Activated T-helper 1 cell treated with anti-CD3 and anti-CD28 coated beads, Interleukin-2, amount 50 U/mL, for 16 hours (primary cell): ENCODE measurements at places on chromosomes 11 and 22.

- DNase-seq = no peak
Observed at GRCh38 chr11:68274306-68274705, 2.5 kb upstream of the C11orf24 start.

GRCh38 chr11:620935-621814 is 3.6 kb downstream of the CDHR5 start:
- no peak for DNase-seq

DNA sequence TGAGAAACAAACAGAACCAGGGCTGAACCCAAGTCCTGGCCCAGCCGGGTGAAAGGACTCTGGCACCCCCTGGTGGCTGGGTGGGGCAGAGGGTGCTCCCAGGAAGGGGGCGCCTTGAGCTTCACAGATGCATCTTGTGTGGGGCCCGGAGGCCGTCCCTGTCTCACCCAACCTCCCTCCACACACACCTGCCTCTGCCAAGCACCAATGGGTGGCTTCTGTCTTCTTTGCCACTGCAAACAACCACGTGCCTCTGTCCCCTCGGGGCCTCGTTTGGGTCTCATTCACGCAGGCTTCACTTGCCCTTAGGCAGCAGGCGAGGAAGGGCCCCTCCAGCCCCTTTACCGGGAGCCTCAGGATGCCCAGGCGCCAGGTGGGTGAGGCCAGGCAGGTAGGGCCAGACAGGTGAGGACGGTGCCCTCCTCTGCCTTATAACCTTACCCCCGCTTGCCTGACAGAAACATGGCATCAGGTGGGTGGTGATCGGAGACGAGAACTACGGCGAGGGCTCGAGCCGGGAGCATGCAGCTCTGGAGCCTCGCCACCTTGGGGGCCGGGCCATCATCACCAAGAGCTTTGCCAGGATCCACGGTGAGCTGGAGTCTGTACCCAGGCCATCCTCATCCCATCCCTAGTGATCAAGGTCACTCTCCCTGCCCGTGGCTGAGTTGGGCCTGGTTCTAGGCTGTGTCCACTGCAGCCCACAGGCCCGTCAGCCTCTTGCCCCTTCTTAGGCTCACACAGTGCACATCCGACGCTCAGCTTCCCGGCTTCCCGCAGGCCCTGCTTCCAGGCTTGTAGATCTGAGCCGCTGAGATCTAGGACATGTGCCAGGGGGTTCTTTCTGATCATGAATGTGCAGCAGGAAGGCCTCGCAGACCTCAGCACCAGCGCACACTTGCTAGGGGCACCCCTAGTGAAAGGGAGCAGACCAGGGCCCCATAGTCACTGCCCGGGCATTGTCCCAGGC is 17.2 kb downstream of the POLR3H start:
- peak; percentile 50 for DNase-seq

GRCh38 chr22:25878933-25879332 is 136.9 kb downstream of the MYO18B start:
- no peak for DNase-seq

DNA sequence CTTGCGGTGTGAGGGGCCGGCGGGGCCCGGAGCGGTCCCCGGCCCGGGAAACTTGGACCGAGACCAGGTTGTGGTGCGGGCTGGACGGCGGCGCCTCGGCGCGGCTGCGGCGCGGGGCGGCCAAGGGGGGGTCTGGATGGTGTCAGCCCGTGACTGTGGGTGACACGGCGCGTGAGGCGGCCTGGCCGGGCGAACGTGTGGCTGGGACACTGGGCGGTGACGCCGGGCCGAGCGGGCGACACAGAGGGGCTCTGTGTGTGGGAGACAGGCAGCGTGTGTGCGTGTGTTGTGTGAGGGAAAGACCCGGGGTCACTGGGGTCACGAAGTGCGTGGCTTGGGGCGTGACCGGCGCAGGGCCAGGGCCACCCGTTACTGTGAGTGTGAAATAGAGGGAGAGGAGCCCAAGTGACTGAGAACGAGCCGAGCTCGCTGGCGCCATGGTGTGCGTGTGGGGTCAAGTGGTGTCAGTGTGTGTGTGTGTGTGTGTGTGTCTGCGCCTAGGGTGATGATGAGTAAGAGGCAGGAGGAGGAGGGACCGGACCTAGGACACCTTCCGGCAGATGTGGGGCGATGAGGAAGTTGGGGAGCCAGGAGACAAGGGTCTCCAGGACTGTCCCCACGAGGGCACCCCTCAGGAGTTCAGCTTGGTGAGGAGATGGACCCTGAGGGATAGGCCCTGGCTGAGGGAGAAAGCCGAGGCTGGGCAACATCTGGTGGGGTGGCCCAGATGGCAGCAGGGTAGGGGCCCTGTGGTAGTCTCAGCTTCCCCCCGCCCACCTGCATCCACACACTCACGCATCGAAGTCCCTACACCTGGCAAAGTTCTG is 817 bp downstream of the RELT start:
- DNase-seq = peak; percentile 23

DNA sequence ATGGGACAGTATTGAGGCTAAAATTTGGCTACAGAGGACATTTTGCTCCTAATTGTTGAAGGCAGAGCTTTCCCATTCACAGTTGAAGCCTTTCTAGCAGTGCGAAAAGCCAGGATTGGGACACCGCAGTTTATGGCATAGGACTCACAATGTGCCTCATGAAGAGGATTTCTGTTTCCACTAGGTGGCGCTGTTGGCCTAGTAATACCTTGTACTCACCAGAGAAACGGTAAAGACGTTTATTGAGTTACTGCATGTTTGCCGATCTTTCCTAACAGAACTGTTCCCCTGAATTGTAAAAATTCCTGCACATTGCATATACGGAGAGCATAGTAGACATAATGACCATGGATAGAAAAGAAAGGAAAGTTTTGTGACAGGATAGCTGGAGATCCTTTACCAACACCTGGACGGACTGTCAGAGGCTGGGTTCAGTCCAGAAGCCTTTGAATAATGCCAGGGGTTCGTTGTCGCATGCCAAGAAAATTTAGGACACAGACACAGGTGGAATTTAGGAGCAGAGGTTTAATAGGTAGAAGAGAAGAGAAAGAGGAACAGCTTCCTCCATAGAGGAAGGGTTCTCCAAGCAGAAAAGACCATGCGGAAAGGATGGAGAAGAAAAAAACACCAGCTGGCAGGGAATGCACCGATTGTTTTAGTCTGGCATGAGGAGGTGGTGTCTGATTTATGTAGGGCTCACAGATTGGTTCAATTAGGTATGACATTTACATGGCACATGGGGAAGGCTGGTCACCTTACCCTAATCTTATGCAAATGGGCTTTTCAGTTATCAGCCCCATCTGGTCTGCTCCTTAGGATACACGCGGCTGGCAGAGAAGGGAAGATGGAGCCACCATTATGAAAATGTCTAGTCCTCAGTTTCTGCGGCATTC is 10.8 kb upstream of the OR51D1 start:
- DNase-seq = no peak

DNA sequence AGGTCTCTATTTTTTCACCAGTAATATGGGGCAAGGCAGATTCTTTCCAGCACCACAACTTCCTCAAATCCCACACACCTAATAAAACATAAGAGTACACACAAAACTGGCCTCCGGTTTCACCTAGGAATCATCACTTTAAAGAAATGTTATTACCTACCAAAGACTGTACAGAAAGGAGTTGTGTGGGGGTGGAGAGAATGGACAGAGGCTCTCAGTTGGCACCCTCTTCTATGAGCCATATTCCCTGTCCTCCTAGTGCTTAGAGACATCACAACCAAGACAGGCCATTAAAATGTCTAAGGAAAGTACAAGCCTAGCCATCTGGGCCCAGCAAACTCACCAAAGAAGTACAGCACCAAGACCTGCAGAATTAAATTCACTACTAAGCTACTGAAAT is 56.1 kb downstream of the RBFOX2 start:
- DNase-seq = no peak

DNA sequence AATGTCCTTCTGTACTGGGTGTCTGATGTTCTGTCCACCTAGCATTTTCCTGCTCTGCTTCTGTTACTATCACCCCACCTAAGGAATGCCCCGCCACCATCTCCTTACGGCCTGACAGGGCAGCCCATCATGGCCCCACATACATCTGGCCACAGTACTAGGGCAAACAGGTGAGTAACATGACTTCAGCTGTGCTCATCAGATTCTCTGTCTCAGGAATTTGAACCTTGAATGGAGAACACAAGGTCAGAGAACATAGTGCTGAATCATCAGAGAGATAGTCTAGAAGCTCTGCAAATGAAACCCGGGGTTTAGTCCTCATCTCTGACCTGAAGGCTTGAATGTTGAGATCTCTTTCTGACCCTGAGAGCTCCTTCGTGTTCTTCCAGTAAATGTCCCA is 32.4 kb downstream of the ZC3H12C start:
- no peak for DNase-seq

DNA sequence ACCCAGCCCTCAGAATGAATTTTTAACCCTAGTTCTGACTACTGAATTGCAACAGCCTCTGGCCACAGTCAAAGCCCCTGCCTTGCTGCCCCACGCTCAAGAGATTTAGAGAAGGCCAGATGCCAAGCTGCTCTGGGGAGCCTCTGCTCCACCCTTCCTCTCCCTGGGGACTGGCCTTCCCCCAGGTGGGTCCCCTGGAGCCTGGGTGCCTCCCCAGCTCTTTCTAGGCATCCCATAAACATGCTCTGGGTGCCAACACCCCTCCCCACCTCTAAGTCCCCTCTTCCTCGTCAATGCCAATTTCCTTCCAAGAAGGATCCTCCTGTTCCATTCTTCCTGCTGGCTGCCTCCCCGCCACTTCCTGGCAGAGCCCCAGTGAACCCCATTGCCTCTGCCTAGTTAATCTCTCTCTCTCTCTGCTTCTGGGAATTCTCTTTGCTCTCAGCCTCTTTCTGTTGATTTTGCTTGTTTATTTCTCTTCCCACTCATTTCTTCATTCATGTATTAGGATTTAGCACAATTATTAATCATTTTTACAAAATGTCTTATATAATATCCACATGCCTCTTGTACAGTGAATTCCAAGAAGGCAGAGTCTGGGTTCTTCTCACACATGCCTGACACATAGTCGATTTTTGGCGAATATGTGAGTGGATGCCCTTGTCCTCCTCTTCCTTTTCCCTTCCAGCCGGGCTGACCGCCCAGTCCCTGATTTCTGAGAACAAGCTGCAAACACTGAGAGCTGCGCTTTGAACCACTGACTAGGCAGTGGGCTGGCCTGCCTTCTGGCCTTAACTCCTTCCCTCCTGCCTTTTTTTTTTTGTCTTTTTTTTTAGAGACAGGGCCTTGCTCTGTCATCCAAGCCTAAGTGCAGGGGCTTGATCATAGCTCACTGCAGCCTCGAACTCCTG is 17.5 kb downstream of the UQCR10 start:
- no peak for DNase-seq

DNA sequence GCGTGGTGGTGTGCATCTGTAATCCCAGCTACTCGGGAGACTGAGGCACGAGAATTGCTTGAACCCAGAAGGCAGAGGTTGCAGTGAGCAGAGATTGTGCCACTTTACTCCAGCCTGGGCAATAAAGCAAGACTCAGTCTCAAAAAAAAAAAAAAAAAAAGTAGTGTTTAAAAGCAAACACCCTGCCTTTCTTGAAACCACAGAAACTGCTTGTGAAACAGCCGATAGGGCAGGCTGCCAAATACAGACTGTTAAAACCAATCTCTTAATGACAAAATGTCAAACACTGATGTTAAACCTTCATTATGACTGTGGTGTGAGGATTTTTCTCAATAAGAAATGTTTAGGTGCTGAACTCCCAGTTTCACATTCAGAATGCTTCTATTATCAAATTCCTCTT is 27.3 kb downstream of the MARK2 start:
- DNase-seq = peak; percentile 54

DNA sequence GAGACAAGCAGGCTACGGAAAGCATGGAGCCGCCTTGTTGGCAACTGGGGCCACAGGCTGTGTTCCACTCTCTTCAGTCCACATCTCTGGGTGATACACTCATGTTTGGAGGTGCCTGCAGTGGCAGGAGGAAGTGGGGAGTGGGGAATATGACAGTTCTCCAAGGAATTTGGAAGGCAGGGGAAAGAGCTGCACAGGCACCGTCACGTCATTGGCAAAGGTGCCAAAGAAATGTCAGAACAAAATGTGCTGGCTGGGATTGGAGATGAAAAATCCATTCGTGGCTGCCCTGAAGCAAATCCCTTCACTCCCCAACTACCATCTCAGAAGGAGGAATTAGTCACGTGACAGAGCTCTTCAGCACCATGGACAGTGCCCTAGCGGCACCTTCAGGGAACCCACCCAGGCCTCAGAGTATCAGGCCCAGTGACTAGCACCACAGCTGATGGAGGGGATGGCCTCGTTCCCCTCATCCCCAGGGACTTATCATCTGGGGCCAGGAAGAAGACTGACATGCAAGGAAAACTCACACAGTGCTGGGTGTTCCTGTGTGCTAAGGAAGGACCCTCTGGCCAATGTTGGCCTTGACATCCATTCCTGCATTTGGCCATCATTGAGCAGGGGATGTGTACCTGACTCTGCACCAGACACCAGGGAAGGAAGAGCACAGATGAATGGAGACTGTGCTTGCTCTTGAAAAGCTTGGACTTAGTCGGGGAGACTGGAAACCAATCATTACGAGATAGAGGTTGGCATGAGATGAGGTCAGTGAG is 48.5 kb upstream of the PRDM11 start:
- no peak for DNase-seq

DNA sequence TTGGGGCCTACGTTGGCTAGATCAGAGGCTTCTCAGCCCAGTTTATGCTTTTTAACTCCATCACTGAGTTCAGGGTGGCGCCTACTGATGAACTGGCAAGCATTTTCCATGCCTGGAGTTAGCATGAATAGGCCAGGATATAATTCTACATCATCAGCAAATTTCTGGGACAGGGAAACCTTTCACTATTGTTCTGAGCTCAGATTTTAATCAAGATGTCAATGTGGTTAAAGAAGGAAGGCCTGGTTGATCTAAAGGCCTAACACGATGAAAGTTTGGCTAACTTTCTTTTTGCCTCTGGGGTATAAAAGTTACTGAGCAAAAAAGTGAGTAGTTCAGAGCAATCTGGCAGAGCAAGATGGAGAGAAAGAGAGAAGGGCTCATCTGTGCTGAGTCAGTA is 21.7 kb upstream of the IFITM3 start:
- DNase-seq = no peak

DNA sequence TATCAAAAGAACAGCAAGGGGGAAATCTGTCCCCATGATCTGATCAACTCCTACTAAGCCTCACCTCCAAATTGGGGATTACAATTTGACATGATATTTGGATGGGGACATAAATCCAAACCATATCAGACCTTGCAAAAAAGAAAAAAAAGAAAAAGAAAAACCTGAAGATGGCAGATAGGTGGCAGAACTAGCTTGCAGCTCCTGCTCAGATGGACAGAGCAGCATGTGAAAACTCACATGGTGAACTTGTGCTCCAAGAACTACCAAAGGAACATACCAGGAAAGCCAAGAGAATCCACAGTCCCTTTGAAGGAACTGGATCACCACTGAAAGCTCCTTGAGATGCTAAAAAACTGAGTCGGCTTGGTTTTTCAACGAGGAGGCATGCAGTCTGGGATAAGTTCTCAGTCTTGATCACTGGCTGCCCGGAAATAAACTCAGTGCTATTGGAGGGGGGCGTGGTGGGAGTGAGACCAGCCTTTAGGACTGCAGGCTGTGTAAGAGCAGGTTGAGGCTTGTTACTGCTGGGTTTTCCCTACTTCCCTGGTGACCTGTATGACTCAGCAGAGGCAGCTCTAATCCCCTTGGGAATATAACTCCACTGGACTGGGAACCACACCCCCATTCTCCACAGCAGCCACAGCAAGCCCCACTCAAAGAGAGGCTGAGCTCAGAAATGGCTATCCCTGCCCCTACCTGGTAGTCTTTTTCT is 358.3 kb upstream of the ARHGAP42 start:
- DNase-seq = no peak

- DNase-seq = no peak
Observed at GRCh38 chr11:11374358-11375148, 21.5 kb upstream of the CSNK2A3 start.

GRCh38 chr11:62817129-62817528 is 11.9 kb upstream of the NXF1 start:
- no peak for DNase-seq
